Activated CD8-positive, alpha-beta memory T cell treated with anti-CD3 and anti-CD28 coated beads for 48 hours (primary cell): ENCODE measurements at places on chromosomes 3 and 15.

DNA sequence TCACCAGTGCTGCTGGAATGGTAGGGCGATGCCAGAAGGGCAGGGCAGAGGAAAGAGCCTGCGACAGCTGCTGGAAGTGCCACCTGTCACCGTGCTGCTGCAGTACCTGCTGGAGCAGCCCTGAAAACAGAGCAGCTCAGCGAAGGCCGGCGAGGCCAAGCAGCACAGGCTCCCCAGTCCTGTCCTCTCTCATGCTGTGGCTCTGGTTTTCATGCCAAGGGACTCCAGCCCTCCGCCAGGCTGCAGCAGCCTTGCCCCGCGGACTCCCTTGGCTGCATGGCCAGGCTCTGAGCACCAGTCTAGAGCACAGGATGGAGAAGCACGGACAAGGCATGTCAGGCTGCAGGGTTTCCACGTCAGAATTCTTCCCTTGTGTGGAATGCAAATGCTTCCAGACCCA lies 43.9 kb downstream of the ADCY5 start:
- DNase-seq = no peak

DNA sequence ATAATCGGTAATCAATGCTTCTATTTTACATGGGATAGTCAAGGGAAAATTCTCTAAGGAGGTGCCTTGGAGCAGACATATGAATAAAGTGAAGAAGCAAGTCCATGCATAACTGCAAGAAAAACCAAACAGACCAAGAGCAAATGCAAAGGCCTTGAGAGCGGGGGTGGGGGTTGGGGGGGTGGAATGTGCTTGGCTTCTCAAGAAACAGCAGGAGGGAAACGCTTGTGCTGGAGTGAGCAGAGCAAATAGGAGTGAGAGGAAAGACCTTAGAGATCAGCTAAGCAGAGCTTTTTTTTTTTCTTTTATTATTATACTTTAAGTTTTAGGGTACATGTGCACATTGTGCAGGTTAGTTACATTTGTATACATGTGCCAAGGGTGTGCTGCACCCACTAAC lies 260.8 kb downstream of the ARPP21 start:
- no peak for DNase-seq

DNA sequence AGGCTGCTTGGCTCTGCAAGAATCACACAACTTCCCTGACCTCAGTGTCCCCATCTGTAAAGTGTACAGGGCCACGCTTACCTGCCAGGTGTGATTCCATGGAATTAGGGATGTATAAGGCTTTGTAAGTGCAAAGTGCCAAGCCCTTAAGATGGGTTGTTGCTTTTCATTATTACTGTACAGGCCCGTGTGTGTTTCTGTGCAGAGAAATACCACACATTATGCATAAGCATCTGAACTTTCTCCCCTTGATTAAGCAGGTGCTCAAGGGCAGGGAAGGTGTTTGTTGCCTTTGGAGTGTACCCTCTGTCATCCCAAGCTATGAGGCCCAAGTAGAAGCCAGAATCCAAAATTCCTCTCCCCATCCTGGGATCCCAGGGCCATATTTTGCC lies 13.6 kb upstream of the HRH1 start:
- DNase-seq = no peak

- DNase-seq = no peak
Measured at GRCh38 chr3:116863822-116864589, 154.4 kb downstream of the TUSC7 start.

- no peak for DNase-seq
Measured at GRCh38 chr3:28841441-28841840, 439.4 kb upstream of the RBMS3 start.

DNA sequence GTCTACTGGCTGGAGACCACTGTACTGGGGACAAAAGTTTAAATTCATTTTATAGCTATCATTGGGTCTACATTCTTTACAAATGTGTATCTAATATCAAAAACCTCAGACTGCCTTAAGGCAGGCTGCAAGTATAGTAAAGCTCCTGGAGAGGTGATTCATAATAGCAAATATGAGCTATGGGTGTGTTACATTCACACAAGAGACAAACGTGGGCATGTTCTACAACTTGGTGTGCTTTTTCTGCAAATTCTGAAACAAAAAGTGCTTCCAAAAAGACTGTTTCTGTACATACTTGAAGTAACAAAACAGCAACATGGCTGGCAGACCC lies 1101.4 kb downstream of the ROBO1 start:
- DNase-seq = no peak

DNA sequence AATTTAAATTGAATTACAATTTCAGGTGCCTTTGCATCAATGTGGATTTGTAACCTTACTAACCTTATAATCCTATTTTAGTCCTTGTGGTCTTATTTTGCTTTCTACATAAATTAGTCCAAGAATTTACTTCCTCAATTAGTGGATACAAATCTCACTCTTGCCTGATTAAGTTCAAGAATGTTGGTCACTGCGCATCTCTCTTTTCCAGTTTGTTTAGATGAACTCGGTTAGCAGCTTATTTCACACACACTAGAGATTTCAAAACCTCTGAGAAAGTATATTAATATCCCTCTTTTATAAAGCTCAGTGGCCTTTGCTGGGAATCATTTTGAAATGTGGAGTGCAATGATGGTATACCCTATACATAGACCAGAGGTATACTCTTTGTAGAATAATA lies 243.4 kb downstream of the DTWD1 start:
- no peak for DNase-seq

GRCh38 chr15:96234109-96234892 lies 96.2 kb upstream of the NR2F2 start:
- DNase-seq = no peak

GRCh38 chr3:16050641-16051467 lies 123.6 kb upstream of the GALNT15 start:
- DNase-seq = no peak

GRCh38 chr3:133428552-133428951 lies 28.7 kb downstream of the BFSP2 start:
- DNase-seq = no peak

DNA sequence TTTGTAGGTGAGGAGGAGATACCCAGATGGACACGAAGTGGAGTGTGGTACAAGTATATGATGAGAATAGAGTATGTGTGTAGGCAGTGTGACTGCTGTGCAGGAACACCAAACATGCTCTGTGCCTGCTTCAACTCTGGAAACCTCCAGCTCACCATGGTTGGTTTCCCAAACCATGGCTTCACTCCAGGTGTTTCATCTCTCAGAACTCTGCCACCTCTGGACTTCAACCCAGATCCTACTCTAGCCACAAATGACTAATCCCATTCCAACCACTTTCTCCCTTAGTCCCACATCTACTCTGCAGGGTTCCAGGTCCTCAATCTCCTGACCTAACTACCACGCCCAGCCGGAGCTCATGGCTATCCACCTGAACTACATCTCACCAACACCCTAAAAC lies 102.1 kb downstream of the RYK start:
- DNase-seq = no peak

GRCh38 chr3:7432610-7433009 lies 571.7 kb downstream of the GRM7 start:
- DNase-seq = no peak

DNA sequence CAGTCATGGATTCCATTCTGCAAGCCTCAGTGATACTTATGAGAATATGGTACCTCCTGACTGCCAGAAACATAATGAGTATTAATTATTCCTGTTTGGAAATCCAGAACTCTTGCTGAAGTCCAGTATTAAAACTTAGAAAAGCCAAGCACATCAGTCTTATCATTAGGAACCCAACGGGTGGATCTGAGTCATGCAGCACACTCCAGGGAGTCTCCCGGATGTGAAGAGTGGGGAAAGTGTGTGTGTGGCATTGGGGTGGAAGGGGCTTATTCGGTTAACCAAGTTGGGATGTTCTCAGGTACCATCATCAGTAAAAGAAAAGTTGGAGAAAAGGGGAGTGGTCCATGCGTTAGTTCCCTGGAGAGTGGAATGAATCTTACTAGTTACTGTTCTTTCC lies 181.1 kb downstream of the PLCL2 start:
- no peak for DNase-seq

- DNase-seq = no peak
Measured at GRCh38 chr3:193190146-193190786, 50.8 kb upstream of the PLAAT1 start.

DNA sequence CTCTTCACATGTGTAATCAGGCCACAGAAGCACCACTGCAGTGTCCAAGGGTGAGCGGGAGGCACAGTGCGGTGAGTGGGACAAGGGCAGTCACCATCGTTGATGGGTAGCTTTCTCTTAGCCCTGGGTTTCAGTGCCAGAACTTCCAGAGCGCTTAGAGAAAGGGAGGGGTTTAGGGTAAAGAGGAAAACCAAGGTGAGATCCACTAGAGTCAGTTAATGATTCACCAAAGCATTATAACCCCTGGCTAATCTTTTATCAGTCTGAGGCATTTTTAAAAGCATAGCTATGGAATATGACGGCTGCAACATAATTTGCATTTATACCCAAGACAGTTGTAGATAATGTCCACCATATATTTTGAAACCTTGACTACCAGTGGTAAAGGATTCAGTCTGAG lies 94.8 kb downstream of the SHQ1 start:
- no peak for DNase-seq

- DNase-seq = no peak
Measured at GRCh38 chr3:27290760-27291159, 78.4 kb downstream of the NEK10 start.

- DNase-seq = no peak
Measured at GRCh38 chr3:124698030-124698770, 32.1 kb upstream of the UMPS start.

DNA sequence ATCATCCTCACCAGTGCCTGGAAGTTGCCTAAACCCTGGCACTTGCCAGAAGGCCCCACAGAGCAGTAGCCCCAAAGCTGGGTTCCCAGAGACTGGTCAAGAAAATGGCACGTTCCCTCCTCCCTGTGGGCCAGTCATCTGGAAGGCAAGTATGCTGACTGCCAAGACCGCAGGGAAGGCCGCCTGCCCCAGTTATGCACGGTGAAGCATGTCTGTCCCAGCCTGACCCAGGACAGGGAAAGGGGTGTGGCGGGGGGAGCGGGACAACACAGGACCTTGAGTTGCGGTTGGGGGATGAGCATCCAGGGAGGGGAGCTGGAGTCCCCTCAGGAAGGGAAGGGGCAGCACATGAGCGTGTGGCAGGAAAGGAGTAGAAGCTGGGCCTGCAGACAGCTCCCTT lies 33.0 kb downstream of the RBPMS2 start:
- no peak for DNase-seq
